Esophagus squamous epithelium (tissue), 5 donors: ENCODE measurements at places on chromosomes 13 and 19.
A peak's percentile ranks its signal among the peaks of the same experiment; 100 is the strongest.

DNA sequence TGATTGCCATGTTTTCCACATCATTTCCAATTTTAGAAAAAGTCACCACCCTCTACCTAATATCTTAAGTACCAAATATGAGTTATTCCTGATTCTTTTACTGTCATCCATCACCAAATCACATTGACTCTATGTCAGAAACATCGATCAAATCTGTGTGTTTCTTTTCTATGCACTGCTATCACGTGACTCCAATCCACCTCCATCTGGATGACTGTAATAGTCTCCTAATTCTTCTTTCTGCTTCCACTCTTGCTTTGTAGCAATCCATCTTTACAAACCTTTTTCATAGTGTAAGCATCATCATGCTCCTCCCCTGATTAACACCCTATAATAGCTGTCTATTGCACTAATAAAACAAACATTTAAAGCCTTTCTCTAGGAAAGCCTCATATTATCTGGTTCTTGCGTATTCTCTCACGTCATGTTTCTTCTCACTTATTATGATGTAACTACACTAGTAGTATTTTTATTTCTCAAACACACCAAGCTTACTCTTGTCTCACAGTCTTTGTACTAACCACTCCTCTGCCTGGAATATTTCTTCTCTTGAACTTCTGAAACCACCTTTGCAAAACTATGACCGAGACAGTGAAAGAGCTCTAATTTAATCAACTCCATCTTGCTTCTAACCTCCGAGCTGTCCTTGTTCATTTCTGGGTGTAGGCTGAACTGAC lies 10.7 kb upstream of the FPR3 start:
- DNase-seq, result no peak

DNA sequence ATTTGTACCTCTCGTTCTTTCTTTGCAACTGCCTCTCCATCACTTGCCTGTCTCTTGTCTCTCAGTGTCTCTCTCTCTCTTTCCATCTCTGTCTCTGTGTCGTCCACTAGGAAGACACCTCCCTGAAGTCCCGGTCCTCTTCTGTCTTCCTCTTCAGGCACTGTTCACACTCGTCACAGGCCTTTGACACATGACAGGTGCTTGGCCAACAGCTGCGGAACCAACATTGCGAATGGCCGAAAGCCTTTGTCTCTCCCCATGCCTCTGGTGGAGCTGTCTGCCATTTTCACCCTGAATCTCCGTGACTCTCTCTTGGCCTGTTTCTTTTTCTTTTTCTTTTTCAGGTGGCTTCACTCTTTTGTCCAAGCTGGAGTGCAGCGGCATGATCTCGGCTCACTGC lies 2.8 kb downstream of the HIPK4 start:
- DNase-seq, result no peak

- DNase-seq, result no peak
Observed at GRCh38 chr19:1647501-1648458, 4.6 kb downstream of the TCF3 start.

DNA sequence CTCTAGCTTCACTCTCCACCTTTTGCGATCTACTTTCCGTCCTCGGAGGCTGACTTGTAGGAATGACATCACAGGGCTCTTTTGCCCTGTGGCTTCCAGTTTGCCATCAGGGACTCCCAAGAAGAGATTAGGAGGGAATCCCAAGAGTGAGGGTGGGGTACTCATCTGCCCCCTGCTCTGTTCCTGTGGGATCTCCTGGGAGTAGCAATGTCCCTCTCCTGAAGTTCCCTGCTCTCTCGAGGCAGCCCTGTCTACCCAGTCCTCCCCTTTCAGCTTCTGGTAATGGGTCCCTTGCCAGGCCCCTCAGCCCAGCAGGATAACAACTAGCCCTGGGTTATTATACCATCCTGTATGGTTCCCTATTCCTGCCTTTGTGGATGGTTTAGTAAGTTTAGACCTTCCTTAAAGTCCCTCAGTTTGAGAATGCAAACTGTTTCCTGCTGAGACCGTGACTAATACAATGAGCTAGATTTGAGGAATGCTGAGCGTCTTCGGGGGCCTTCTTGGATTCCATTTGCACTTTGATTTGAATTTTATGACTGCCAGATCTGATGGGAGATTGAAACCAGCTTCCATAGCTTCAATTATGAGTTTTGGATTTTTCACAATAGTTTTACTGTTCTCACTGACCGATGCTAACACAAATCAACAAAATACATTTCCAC lies 73.7 kb upstream of the IPO5 start:
- DNase-seq, result no peak

DNA sequence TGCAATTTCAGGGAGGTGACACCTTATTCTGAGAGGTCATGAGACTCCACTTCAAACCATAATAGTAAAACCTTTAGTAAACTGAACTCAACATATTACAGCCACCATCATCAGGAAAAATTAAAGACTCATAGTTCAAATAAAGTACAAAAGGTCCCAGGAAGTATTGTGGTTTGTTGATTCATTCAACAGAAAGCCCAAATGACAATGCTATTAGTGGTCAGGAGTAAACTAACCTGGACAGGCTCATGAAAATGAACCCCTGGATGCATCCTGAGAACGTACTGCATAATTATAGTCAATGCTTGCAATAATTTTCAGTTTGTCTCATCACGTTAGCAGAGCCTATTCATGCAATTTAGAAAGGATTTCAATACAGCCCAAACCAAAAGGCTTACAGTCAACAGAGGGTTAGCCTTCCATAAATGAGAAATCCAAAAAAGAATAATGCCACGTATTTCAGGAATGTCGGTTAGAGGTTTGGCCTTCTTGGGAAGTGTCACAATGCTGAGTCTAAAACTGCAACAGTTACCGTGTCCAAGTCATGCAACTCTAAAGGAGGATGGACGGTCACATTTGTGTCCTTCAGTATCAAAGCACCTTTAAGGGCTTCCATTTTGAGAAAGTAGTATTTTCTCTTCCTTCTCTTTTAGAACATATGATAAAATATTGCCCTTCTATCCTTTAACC lies 280.8 kb downstream of the ABCC4 start:
- no peak for DNase-seq

DNA sequence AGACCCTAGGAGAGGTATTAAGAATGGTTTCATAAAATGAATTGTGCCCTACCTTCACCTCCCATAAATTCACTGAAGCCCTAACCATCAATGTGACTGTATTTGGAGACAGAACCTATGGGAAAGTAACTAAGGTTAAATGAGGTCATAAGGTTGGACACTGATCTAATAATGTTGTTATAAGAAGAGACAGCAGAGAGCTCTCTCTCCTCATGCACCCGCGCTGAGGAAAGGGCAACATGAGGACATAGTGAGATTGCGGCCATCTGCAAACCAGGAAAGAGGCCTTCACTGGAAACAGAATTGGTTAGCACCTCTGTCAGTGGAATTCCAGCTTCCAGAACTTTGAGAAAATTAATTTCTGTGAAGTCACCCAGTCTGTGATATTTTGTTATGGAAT lies 1396.1 kb upstream of the MIR17HG start:
- no peak for DNase-seq

DNA sequence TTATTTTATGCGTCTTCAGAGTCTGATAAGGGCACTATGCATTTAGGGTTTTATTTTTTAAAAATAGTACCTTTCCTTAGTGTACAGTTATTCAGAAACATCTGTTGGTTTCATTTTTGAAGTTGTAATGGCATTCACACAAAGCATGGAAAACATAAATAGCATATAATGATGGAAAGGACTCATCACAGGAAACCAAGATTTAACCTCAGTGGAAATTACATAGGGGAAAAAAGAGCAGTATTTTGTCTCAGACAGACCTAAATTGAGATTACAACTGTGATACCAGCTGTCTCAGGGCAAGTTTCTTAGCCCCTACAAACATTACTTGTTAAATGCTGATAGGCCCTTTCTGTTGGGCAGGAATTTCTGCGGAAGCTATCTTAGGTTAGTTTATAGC lies 57.2 kb downstream of the NHLRC3 start:
- no peak for DNase-seq

GRCh38 chr19:47013041-47013517 lies 6.6 kb upstream of the NPAS1 start:
- no peak for DNase-seq

GRCh38 chr19:56209091-56209490 lies 7.0 kb downstream of the ZSCAN5C start:
- DNase-seq, result no peak

DNA sequence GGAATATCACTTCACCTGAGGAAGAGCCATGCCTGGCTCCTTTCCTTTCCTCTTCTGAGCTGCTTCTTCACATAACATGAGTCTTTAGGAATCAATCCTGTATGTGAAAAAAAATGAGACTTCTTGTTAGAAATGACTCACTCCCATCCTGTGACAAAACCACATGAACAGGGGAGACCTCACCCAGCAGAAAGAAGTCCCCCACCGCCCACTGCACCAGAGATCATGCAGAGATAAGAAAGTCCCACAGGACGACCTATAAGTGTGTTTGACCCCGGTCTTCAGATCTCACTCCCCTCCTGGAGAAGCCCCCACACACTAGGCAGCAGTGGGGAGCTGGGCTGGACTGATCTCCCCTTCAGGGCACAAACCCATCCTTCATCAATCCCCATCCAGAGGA lies 7.8 kb downstream of the ZNF600 start:
- DNase-seq, result no peak

GRCh38 chr19:2550431-2551171 lies 74.7 kb downstream of the GADD45B start:
- no peak for DNase-seq

DNA sequence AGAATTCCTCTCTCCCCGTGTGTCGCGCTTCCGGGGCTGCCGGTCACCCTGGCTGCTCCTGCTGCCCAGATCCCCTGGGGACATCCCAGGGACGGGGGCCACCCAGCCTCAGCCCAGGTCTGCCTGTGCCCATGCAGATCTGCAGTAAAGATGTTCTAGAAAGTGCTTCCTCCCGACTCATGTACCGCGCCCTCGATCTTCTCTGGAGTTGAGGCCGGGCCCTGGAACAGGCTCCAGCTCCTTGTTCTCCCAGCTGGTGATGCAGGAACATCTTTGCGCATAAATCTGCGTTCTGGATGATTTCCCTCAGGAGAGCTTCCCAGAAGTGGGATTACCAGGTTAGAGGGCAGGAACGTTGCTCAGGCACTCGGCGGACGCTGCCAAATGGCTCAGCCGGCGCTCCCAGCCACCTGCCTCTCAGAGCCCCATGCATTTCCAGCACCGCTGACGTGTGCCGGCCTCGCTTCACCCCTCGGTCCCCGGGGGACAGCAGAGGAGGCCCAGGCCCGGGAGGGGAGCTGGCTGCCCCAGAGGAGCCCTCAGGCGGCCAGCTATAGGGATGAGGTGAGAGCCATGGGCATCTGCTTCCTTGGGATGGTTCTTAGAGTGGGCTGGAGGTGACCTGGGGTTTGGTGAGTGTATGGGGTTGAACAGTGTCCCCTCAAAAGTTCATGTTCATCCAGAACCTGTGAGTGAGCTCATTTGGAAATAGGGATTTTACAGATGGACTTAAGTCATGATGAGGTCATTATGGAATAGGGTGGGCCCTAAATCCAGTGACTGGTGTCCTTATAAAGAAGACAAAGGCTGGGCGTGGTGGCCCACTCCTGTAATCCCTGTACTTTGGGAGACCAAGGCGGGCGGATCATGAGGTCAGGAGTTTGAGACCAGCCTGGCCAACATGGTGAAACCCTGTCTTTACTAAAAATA lies 42.6 kb downstream of the CRTC1 start:
- no peak for DNase-seq

GRCh38 chr13:113589251-113589960 lies 4.9 kb downstream of the TFDP1 start:
- no peak for DNase-seq

DNA sequence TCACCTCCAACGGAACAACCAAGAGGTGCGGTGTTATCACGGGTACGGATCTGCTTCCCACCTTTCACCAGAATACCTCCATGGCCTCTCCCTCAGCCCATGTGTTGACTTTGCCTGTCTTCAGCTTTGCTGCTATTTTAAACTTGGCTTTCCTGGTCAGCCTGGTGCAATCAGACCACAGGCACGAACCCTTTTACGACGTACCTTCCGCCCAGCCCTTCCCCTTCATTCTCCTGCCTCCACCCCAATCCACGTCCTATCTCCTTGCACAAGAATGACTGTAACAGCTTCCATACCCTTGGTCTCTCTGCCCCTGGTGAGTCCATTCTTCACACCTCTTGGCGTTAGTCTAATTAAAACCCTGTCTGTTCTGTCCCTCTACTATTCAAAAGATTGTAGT lies 431.7 kb downstream of the EFNB2 start:
- DNase-seq, result no peak

GRCh38 chr19:10316229-10317044 lies 622 bp upstream of the FDX2 start:
- DNase-seq, result no peak

DNA sequence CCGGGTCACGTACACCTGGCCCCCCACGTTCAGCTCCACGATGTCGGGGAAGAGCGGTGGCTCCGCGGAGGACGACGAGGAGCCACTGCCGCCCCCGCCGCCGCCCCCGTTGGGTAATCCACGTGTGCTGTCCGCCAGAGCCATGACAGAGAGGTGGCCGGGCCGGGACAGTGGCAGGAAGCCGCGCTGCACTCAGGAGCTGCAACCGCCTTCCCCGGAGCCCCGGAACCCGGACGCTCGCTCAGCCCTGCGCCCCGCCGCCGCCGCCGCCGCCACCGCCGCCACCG lies 257 bp downstream of the KCTD12 start:
- DNase-seq, result no peak

GRCh38 chr13:73336773-73337172 lies 278.0 kb downstream of the KLF5 start:
- no peak for DNase-seq

- peak; percentile 62 for DNase-seq
Observed at GRCh38 chr19:53431399-53432087, at the start of gene ZNF761. TSS of gene ZNF761 (plus strand) at chr19:53431984. CDS start at chr19:53447269, 15,285 bp downstream.

GRCh38 chr13:93953841-93954240 lies 525.6 kb downstream of the DCT start:
- DNase-seq, result no peak

GRCh38 chr19:1249990-1250436 lies 1.6 kb downstream of the MIDN start:
- DNase-seq, result no peak

GRCh38 chr19:7294558-7295212 lies 471 bp upstream of the INSR start:
- DNase-seq, result no peak

GRCh38 chr19:40567040-40567749 lies 9.5 kb upstream of the SHKBP1 start:
- no peak for DNase-seq

GRCh38 chr19:39805104-39805503 lies 26.4 kb downstream of the LEUTX start:
- no peak for DNase-seq

- no peak for DNase-seq
Observed at GRCh38 chr13:34250151-34250670, 432.3 kb downstream of the RFC3 start.

- no peak for DNase-seq
Observed at GRCh38 chr19:36688058-36688457, 646 bp downstream of the ZNF567 start.

DNA sequence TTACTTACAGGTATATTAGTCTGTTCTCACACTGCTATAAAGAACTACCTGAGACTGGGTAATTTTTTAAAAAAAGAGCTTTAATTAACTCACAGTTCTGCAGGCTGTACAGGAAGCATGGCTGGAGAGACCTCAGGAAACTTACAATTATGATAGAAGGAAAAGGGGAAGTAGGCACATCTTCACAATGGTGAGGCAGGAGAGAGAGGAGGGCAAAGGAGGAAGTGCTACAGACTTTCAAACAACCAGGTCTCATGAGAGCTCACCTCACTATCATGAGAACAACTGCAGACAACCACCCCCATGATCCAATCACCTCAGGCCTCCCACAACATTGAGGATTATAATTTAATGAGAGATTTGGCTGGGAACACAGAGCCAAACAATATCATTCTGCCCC lies 511.7 kb downstream of the SLITRK6 start:
- DNase-seq, result no peak
